Tibial nerve (tissue), 4 donors: ENCODE measurements at places on chromosomes 1 and 21.

DNA sequence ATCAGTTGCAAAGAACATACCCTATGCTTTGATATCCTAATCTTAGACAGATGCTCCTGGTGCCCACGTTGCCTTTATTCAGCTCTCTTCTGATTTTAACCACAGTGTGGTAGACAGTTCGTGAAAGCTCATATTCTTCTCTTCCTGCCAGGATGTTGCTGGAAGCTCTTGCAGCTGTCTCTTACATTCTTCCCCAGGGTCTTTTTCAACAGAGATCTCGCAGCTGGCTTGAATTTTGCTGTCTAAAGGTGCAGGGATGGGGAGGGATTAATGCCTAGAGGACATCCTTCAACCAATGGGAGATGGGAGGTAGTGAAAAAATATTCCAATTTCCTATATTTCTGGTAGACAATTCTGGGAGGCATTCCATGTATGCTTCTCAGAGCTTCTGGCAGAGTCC is 150.0 kb upstream of the APP start:
- DNase-seq, result no peak

DNA sequence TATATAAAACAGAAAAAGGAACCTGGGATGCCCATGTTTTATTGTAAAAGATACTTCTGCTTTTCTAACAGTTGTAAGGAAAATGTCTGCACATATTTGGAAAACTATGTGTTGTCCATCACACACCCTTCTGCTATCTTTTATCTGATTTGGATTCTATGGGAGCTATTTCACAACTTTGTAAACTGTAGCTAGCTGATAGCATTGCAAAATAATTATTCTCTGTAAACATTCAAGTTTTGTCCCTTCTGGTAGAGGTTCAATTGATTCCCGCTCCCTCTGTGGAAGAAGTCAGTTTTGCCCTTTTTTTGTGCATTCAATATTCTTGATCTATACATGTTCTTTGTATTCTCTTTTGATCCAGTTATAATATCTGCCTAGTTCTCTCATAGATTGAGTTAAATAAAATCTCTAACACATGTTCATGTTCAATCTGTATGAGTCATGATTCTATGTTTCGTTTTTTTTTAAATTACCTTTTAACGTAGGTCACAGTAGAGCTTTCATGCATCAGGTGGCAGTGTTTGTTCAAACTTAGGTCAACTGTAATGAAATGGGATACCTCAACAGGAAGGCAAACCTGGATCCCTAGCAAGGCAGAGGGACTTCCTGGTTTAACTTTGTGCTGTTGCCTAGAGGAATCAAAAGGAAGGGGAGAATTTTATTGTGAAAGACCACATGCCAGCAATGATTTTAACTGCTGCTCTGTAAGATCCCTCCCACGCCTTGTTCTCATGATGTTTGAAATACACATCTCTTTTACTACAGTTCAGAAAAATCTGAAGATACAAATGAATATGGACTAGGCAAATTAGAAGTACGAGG is 26.0 kb upstream of the BCL9 start:
- no peak for DNase-seq

DNA sequence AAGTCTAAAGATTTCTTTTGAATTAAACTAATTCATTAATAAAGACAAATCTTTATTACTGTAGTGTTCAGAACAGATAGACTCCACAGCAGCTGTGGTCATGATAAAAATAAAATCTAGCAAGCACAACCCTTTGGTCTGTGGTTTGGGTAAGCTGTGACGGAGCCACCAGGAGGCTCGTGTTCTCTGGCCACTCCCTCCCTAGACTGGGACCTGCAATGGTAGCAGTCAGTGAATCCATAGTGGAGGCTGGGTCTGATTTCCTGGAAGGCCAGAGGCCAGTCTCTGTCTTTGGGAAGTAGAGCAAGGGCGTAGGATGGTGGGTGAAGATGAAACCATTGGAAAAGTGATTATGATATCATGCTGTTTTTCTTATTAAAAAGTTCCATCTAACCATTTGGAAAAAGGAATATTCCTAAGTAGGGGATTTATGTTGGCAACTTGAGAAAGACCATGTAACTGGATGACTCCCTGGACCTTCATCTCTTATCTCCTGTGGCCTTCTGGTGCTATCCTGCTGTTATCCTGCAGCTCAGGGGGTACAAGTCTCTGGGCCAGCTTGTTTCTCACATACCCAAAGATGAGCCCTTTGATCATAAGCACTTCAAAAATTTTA is 39.0 kb downstream of the TENT5C start:
- DNase-seq, result no peak

DNA sequence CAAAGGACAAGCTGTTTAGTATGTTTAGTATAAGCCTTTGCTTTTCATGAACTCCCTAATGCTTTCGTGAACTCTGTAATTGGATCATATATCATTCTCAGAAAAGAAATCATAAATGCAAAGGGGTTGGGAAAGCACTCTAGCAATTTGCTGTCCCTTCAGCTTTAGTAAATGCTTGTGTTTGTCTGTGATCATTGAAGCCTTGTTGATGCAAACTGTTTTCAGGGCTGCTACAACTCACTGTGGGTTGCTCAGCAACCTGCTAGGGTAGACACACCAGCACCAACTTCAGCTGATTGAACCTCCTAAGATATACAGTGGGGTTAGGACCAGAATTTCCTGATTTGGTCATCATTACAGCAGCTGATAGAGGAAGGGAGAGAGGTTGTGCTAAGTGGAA is 95.0 kb downstream of the SGIP1 start:
- DNase-seq, result no peak

- peak; percentile 23 for DNase-seq
These were observed 1.0 kb downstream of the ARID4B start for GRCh38 chr1:235326719-235327558.

DNA sequence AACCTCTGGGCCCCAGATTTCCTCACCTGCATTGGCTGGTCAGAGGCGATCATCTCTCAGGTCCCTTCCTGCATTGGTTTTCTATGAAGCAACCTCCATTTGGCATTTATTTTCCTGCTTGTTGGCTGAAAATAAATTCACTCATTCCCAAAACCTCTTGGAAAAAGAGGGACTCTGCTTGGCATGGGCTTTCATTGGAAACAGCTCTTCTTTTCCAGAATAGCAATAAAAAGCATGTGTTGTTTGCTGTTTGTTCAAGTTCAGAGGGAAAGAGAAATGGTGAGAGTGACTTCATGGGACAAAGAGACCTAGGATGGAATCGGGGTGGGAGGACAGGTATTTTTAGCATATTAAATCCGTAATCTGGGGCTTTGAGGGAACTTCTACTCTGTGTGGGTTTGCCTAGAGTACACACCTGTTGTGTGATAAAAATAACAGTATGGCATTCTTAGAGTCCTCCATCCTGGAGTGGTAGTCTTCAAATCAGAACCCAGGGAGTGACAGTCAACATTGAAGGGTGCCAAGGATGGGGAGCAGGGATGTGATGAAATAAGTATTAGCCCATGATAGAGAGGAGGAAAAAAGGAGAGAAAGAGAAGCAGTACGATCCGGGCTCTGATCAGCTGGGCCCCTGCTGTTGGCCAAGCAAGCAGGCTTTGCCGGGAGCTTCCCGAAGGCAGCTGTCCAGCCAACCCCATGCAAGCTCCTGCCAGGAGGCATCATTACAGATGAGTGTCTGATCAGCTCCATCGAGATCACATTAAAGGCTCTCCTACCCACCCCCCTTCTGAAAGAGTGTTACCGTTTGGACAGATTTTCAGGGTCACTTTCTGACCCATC is 131.9 kb upstream of the NFIA start:
- DNase-seq, result no peak

DNA sequence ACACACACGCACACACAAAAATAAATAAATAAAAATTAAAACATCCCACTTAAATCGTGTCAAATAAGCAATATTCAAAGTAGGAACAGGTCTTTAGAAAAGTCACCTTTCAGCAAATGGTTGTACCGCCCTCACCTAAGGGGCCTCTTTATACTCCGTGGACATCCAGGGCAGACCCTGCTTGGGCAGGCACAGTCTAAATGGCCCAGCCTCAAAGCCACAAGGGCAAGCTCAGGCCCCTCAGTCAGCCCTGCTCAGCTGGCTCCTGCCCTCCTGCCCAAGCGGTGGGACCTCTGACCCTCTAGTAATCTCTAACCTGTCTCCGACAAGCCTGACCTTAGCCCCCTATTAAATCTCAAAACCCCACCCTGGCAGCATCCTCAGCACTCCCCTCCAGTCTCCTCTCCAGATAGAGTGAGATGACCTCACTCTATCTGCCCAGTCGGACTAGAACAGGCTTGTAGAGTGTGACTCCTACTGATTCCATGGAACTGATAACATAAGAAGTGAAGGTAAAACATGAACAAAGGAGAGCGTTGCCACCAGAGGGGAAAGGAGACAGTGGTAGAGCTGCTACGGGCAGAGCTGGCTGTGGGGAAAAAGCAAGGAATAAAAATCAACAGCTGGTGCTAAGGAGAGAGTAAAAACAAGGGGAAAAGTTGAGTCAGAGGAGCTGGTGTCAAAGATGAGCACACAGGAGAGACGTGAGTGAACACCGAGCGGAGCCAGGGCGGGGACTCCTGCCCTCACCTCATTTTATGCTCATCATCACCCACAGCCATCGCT is 36.0 kb downstream of the SIPA1L2 start:
- DNase-seq, result no peak

DNA sequence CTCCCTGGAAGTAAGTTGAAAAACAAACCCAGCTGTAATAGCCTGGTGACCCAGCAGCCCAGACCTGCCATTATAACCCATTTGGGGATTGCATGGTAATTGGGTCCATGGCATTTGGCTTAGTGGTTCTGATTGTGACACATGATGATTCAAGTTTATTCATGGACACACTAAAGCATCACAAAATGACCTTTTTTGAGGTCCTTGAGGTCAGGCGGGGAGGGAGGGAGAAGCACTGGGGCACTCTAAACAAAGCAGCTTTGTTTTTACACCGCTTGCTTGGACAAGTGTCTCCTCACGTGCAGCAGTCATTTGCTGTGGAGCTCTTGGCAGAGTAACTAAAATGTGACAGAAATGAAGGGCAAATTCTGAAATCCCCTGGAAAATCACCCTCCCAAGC is 241.0 kb upstream of the SGIP1 start:
- peak; percentile 57 for DNase-seq

- no peak for DNase-seq
These were observed 94.7 kb downstream of the PLPP3 start for GRCh38 chr1:56484695-56485094.

DNA sequence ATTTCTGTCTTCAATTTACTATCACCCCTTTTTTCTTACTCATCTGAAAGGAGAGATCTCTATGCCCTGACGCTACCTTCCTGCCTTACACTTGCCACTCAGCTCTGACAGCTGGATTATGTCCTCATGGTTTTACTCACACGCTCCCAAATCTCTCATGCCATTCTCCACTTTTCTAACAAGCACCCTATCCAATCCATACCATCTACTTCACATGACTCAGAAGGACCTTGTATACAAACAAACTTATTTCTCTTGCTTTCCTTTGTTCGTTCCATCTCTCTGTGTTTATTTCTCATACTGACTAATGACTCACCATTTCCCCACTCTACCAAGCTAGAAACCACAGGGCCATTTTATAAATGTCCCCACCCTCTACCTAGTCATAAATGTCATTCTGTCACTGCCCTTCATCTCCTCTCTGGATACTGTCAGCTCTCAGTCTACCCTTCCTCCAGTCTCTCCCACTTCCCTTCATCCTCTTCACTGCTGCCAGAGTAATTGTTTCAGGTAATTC is 87.3 kb downstream of the USP24 start:
- DNase-seq, result no peak

- no peak for DNase-seq
These were observed 184.6 kb downstream of the SDCCAG8 start for GRCh38 chr1:243440406-243440805.

DNA sequence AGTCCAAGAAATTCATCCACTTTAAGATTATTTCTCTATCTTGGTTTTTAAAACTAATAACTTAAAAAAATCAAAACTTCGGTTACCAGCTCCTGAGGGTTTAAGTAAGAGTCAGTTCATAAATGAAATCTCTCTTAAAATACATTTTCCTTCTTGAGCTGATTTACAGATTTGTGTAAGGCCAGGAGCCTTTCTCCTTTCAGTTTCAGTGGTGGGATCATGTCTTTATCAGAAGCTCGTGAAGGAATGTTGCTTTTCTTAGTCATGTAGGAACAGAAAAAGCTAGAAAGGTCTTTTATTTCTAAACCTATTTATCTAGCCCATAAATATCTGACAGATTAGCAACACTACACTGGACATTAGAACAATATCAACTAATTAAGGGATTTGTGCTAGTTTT is 390.2 kb downstream of the GPATCH2 start:
- no peak for DNase-seq

DNA sequence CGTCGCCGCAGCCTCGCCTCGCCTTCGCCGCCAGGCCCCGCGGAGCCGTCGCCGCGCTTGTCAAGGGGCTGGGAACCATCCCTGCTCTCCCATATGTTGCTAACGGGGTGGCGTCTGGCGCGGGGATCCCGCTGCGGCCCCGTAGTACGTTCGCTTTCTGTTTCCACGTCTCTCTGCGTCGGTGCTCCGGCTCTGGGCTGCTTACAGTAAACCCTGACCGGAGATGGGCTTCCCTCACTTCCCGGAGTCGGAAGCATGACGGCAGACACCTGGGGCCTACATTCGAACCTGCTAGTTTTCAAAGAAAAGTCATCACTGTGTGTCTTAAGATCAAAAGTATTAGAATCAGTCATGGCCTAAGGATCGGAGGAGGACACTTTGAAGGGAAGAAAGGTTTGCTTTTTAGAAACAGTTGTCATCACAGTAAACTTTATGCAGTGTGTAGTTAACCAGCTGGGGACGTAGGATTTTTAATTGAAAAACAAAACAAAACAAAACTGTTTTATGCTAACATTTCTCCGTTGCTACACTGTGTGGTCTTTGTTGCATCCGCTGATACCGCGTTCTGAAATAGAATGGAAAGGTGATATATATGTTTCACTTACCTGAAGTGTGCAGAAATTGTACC is 69.0 kb downstream of the SLC35A3 start:
- DNase-seq, result peak; percentile 36

DNA sequence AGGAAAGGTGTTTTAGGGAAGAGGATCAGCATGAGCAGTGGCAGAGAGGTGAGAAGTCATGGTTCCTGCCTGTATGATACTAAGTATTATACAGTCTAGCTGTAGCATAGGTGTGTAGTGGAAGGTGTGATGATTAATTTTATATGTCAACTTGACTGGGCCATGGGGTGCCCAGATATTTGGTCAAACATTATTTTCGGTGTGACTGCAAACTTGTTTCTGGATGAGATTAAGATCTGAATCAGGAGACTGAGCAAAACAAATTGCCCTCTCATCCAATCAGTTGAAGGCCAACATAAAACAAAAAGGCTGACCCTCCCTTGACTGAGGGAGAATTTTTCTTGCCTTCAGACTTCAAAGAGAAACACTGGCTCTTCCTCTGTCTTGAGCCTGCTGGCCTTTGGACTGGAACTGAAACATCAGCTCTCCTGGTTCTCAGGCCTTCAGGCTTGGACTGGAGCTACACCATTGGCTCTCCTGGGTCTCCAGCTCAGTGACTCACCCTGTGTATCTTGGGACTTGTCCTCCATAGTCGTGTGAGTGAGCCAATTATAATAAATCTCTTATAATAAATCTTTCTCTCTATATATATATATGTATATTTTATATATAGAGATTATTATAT is 6.8 kb upstream of the CDC42 start:
- DNase-seq, result no peak

- no peak for DNase-seq
These were observed 1.7 kb downstream of the IGFN1 start for GRCh38 chr1:201192261-201192788.
